ENCODE measurements at places on chromosomes 1 and 21.
A peak's percentile ranks its signal among the peaks of the same experiment; 100 is the strongest.

DNA sequence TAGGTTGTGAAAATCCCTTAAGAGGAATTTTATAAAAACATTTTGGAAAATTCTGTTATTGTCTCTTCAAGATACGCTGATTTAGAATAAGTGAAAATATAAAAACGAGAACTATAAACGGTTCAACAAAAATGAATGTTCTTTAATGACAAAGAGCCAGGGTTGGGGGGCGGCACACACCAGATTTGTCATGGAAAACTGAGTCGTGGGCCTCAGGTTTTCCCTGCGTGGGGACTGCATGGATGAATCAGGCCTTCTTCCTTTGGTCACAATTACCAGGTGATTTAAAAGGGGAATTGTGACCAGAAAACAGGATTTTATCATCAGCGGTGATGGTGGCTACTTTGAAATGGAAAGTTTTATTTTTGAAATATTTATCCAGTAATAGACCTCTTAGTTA lies 8.6 kb downstream of the LHX4 start:
- no peak for DNase-seq

DNA sequence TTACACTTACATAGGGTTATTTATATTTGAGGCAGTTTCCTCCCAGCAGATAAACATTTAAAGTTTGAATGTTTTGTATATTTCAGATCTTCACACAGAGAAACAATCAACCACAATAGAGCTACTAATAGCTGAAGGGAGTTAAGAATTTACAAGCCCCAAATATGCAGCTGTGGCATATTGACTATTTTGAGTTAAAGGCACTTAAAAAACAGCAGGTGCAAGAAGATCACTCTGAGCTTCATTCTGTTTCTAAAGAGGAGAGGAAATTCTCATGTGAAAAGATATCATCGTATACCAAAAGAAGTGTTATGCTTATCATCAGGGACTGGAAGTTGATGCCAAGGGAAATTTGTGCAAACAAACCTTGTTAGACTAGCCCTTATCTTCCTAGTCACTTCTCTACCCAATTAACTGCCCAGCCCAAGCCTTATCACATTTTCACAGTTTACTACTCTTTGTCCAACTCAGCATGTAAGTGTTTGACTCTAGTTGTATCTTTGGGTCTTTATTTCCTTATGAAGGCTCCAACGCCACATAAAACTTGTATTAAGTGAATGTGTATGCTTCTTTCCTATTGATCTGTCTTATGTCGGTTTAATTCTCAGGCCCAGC lies 66.3 kb upstream of the COG2 start:
- DNase-seq = no peak

DNA sequence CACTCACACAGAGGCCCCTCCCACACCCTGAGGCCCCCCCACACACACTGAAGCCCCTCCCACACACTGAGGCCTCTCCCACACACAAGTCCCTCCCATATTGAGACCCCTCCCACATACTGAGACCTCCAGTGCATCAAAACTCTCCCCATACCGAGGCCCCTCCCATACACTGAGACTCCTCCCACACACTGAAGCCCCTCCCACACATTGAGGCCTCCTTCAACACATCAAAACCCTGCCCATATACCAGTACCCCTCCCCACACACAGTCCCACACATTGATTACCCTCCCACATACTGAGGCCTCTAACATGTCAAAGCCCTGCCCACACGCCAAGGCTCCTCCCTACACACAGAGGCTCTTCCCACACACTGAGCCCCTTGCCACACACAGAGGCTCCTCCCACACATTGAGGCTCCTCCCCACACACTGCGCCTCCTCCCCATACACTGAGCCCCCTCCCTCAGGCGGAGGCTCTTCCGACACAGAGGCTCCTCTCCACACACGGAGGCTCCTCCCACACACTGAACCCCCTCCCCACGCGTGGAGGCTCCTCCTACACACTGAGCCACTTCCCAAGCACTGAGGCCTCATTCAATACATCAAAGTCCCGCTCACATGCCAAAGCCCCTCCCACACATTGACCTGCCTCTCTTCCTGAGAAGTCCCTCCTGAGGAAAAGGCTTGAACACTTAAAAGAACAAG lies 392.3 kb downstream of the CAMTA1 start:
- DNase-seq = no peak

GRCh38 chr1:233281711-233282581 lies 13.6 kb downstream of the PCNX2 start:
- DNase-seq = no peak

GRCh38 chr21:16932314-16932713 lies 580.5 kb upstream of the CXADR start:
- no peak for DNase-seq

DNA sequence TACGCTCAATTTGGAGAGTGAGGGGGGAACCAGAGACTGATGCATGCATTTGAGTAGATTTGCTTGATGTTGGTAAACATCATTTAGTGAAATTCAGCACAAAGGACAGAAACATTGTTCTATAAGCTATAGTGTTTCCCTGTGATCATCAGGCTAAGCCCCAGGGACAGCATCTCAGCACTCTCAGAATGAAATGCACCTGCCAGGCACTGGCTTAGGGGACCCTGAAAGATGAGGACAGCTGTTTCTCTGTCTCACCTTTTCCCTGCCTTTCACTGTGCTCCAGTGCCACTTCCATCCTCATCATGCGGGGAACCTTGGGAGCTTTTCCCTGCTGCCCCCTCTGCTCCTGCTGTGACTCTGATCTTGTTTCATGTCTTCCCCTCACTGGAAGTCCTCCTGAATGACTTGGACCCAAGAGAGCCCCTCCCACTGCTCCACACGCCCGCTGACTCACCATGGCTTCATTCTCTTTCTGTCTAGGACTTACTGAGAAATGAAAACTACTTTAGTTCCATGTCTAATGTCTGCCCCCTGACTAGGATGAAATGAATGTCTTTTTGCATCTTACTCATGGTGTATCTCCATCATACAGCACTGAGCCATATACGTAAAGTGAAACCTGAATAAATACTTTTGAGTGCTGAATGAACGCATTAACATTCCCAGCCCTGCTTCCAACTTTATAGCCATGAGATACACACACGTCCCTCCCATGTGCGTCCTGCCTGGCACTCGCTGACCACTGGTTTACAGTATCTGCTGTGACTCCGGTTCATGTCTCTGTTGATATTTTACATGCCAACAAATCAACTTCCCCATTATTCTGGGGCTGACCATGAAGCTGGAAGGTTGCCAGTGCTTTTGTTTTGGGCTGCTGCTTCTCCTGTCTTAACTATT lies 182.0 kb downstream of the PCP4 start:
- peak; percentile 31 for DNase-seq

DNA sequence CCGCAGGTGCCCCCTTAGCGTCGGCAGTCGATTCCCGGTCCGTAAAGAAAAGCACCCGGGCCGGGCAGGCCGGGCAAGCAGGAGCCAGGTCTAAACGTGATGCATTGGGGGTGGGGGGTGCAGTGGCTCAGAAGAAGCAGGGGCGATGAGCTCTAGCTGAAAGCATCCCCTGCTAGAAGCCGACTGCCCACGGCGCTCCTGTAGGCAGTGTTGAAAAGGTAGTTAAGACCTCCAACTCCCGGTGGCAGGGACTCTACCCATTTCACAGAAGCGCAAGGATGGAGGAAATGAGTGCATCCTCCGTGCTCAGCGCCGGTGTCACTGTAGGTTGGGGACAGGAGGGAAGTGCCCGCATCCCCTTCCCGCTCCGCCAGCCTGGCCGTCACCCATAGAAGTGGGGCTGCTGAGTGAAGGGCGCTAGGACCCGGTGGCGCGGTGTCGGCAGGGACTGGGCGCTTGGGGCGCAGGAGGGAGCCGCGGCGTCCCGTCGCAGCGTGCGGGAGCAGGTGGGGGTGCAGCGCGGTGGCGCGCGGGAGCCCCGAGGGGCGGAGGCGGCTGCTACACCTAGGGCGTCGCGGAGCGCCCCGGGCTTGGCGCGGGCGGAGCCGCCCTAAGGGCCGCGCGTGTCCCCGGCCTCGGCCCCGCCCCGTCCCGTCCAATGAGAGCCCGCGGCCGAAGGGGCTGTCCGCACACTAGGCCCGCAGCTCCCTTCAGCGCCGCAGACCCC lies at the start of gene WNT2B:
TSS of gene WNT2B (plus strand) at position 688 of the 727 bp plus-strand sequence. CDS start 298 bp downstream, outside the sequence.
- no peak for DNase-seq

GRCh38 chr1:65952696-65953095 lies 160.0 kb downstream of the PDE4B start:
- DNase-seq = no peak

GRCh38 chr1:157968946-157969345 lies 24.5 kb upstream of the KIRREL1 start:
- DNase-seq = no peak

GRCh38 chr21:37877888-37878684 lies 38.2 kb downstream of the KCNJ6 start:
- no peak for DNase-seq

DNA sequence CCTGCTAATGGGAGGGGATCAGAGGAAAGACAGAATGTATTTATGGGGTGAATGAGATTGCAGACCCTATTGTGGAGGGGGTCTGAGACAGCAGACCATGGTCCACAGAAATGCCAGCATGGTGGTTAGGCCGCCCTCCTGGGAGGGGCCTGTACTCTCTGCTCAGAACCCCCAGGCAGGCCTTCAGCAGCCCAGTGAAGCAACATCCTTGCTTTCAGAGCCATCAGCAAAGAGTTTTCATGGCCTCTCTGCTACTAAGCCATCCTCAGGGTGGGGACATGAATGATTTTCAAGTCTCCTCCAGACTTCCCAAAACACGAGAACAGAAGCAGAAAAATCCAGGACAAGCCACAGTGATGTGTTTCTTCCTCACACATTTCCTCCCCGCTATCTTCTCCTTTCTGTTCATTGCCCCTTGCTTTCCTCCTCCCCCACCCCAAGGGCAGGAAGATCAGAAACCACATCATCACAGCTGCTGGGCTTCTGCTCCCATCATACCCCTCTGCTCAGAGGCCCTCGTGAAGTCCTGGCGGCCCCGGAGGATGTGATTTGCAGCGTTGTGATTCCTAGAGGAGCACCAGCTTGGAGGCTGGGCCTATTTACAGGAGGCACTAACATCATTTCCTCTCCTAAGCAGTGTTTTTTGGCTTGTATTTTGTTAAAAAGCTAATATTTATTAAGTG lies 48.0 kb downstream of the ABCA4 start:
- no peak for DNase-seq

DNA sequence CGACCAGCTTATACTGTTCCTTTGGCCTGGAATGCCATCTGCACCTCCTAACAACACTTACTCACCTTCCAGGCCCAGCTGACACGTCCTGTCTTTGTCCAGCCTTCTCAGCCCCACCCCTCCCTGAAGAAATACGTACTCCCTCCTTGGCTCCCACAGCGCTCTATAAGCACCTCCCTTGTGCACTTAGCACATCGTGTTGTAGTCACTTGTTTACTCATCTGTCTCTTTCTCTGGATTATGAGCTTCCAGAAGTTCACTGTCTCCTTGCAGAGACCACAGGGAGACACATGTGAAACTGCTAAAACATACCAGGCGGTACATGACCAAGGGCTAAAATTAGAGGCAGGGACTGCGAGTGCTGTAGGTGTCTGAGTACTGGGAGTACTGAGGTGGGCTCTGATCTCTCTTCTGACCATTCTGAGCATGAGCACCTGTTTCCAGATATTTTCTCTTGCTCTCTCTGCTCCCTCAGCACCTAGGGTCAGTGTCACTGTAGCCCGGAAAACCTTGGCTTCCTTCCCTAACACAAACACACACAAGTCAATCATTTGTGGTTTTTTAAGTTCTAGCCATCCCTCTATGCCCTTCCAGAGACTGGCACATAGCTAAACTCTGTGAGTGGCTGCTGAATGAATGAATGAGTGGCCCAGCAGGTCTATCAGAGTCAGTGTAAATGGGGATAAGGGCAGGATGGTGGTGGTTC lies 5.1 kb downstream of the DCST1 start:
- no peak for DNase-seq

GRCh38 chr21:37342046-37342632 lies 24.4 kb upstream of the DYRK1A start:
- no peak for DNase-seq

DNA sequence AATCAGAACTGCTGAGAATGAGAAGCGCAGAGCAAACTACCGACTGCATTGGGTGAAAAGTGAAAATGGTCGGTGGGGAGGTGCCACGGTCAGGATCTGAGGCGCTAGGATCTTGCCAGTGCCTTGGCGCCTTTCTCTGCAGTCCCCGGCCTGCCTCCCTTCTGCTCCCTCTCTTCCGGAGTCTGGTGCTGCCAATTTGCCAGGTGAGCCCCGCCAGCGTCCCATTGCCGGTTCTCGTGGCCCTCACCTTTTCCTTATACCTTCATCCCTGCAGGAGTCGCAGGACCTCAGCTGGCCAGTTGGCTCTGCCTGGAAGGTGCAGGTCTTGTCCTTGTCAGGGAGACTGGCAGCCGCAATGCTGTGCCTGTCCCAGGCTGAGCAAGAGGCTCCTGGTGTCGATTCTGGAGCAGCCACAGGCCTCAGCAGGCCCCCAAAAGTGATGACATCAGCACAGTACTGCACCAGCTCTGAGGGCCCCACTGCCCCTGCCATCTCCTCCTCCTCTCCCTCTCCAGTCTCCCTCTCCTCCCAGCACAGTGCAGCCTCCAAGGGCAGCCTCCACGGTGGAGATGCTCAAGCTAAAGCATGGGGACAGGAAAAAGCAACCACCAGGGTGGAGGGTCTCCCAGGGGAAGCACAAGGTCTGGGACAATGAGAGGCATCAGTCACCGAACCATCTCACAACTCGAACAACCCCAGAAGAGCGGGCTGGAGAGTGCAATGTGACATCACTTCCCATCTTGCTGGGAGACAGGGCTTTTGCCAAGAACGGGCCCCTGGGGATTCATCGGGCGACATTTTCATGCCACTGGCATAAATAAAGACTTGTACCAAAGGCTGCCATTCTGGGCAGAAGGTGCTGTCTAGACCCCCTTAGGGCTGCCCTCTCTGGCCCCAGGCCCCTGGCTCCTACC lies 37.1 kb upstream of the H6PD start:
- no peak for DNase-seq

DNA sequence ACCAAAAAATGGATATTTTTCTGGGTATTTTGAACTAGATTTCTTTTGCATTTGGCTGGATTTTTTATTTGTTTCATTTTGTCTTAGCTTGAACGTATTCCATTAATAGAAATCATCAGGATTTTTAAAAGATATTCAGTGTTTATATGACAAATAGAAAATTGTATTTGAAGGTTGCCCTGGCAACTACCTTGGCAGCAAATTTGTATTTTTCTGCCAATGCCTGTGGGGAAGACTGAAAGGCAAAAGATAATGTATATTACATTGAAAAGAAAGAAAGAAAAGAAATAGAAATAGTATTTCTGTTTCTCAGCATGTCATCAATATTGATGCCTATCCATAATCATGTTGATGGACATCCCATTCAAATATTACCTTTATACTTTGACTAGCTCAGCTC lies 16.8 kb downstream of the VCAM1 start:
- no peak for DNase-seq

GRCh38 chr1:151512326-151512725 lies 1.1 kb downstream of the CGN start:
- DNase-seq = no peak

GRCh38 chr1:212256369-212256768 lies 28.8 kb upstream of the PPP2R5A start:
- DNase-seq = no peak

GRCh38 chr1:6300342-6301048 lies 39.6 kb upstream of the GPR153 start:
- DNase-seq = no peak

- no peak for DNase-seq
Measured at GRCh38 chr1:229093238-229093540, 177.7 kb upstream of the RAB4A start.

Data from kidney epithelial cell (primary cell).